ENCODE measurements at places on chromosomes 16 and 17. TPM values are rescaled to one million over a fixed set of nuclear protein-coding genes. Genes with fewer than 3 reads are reported as not detected.
A peak's percentile ranks its signal among the peaks of the same experiment; 100 is the strongest.

SSTR5 gene
- 0.88 TPM for total RNA-seq

HEXIM1 gene
- total RNA-seq: 16.7 TPM

CACNA1H gene
- total RNA-seq: 7.8 TPM

MATCAP1 gene
- total RNA-seq: 22.2 TPM

TSPAN10 gene
- 1.3 TPM for total RNA-seq

PVALEF gene
- not detected for total RNA-seq

WSB1 gene
- 245 TPM for total RNA-seq

TMC8 gene
- 2.2 TPM for total RNA-seq

CCDC43 gene
- total RNA-seq: 38.1 TPM

SMPD3 gene
- total RNA-seq: 19.6 TPM

GRCh38 chr17:6476810-6477179 lies 32.5 kb downstream of the PIMREG start:
- H3K4me1 ChIP-seq: peaks cover 36% of the 10 kb centered on the region
- no peak overlapping the region for H3K4me3 ChIP-seq
- DNase-seq: no peak
- H3K27ac ChIP-seq: no peak overlapping the region
- H3K36me3 ChIP-seq: peaks cover 46% of the 10 kb centered on the region

- DNase-seq: peak; percentile 43
- H3K4me3 ChIP-seq: no peak overlapping the region
- H3K36me3 ChIP-seq: peaks cover 23% of the 10 kb centered on the region
- H3K4me1 ChIP-seq: peaks cover 26% of the 10 kb centered on the region
Observed at GRCh38 chr16:27639561-27640276, 89.8 kb downstream of the KATNIP start.

DNA sequence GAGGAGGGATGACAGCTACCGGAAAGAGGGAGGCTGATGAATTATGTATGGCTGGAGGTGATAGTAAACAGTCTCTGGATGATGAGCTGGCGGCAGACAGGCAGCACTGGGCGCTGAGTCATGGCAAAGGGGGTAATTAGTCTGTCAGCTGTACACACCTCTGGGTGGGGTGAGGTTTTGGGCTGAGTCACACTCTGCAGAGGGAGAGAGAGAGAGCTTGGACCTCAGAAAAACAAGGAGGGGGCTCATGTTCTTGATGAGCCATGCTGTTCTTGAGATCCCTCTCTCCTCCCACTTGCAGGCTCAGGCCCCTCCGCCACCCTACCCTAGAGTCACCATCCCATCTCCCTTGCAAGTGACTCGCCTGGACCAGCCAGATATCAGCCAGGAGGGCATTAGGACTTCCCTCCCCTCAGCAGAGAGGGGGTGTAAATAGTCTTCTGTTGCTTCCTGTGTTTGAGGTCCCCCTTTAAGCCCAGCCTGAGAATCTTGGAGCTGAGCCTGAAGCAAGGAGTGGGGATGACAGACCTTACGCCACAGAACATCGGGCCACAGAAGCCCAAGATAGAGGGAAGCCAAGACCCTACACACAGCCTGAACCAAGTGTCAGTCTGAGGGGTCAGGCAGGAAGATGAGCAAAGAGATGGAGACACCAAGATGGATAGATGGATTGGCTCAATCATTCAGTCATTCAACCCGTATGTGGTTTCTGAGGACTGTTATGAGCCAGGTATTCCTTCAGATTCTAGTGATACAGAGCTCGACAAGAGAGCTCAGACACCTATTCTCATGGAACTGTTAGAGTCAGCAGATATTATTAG lies 383.2 kb upstream of the CCL2 start:
- no peaks in the 10 kb centered on the region for H3K36me3 ChIP-seq
- H3K27me3 ChIP-seq: no peaks in the 10 kb centered on the region
- no peaks in the 10 kb centered on the region for H3K4me1 ChIP-seq
- no peak for DNase-seq
- H3K27ac ChIP-seq: no peak overlapping the region

DNA sequence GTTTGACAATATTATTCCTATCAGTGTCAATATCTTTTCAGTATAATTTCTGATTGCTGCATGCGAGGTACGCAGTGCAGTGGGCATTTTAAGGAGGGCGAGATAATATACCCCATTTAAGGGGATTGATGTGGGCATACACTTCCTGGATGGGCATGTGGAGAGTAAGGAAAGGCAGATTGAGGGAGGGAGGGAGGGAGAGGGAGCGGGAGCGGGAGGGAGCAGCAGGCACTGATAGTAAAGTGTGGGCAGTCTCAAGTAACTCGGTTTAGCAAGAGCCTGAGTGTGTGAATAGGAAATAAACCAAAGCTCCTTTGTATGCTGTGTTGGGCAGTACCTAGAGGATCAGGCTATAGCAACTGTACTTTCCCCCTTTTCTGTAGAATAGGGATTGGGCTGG lies 5.1 kb downstream of the BPTF start:
- DNase-seq: peak; percentile 37
- H3K4me1 ChIP-seq: peaks cover 11% of the 10 kb centered on the region
- no peak overlapping the region for H3K27ac ChIP-seq

DNA sequence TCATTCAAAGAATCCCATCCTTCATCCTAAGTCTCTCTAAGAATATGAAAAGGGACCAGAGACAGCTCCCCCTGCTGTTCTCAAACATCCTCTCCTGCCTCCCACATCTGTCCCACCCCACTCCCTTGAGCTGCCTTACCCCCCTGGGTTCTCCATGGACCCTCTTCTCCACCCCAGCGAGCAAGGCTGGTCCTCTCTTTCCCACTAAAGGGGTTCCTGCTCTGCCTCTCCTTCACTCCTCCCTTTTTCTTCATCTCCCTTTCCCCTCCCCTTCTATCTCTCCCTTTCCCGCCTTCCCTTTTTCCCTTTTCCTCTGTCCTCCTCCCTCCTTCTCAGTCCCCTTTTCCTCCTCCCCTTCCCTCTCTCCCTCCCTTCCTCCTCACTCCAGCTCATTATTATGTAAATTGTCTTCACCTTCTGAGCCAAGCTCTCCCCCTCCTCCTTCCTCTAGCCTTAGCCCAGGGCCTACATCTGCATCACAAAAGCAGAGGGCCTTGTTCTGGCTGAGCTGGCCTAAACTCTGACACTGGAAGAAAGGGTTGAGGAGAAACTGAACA lies 90.0 kb downstream of the GNAO1 start:
- no peak overlapping the region for H3K4me3 ChIP-seq
- peaks cover 38% of the 10 kb centered on the region for H3K36me3 ChIP-seq
- H3K27me3 ChIP-seq: no peaks in the 10 kb centered on the region

- H3K27ac ChIP-seq: no peak overlapping the region
- no peak overlapping the region for H3K4me3 ChIP-seq
- H3K27me3 ChIP-seq: peaks cover 52% of the 10 kb centered on the region
- no peaks in the 10 kb centered on the region for H3K36me3 ChIP-seq
Observed at GRCh38 chr17:74742978-74743545, 5.4 kb upstream of the NHERF1 start.

- no peak overlapping the region for H3K27ac ChIP-seq
- H3K27me3 ChIP-seq: no peaks in the 10 kb centered on the region
- DNase-seq: peak; percentile 3
- no peaks in the 10 kb centered on the region for H3K36me3 ChIP-seq
Observed at GRCh38 chr17:44642834-44643233, 13.4 kb upstream of the MEIOC start.

GRCh38 chr16:21652453-21652852 lies at the start of gene IGSF6:
TSS of gene IGSF6 (minus strand) at chr16:21652608. CDS start at chr16:21652598, 10 bp downstream.
- H3K4me1 ChIP-seq: no peaks in the 10 kb centered on the region
- H3K27ac ChIP-seq: no peak within 1 kb of the TSS
- no peaks in the 10 kb centered on the region for H3K27me3 ChIP-seq
- no peak for DNase-seq
- H3K36me3 ChIP-seq: peaks cover 7% of the 10 kb centered on the region
- no peak within 1 kb of the TSS for H3K4me3 ChIP-seq

Measured in spinal cord (tissue), 10 donors.